ENCODE measurements at places on chromosomes 3 and 15. TPM values are rescaled to one million over a fixed set of nuclear protein-coding genes. Genes with fewer than 3 reads are reported as not detected.

The PAK6 gene
- 5.7 TPM for total RNA-seq

The HYAL3 gene
- total RNA-seq, result 2.8 TPM

The KCNAB1 gene
- total RNA-seq, result 3.2 TPM

The FAM107A gene
- 91.5 TPM for total RNA-seq

The LRRIQ4 gene
- total RNA-seq, result 0.29 TPM

The DLL4 gene
- total RNA-seq, result 22.0 TPM

The CA12 gene
- 6.7 TPM for total RNA-seq

The SSUH2 gene
- not detected for total RNA-seq

The PDZRN3 gene
- total RNA-seq, result 23.9 TPM

The KNG1 gene
- 0.14 TPM for total RNA-seq

The TRIM42 gene
- total RNA-seq, result not detected

The CLDN1 gene
- total RNA-seq, result 14.6 TPM

DNA sequence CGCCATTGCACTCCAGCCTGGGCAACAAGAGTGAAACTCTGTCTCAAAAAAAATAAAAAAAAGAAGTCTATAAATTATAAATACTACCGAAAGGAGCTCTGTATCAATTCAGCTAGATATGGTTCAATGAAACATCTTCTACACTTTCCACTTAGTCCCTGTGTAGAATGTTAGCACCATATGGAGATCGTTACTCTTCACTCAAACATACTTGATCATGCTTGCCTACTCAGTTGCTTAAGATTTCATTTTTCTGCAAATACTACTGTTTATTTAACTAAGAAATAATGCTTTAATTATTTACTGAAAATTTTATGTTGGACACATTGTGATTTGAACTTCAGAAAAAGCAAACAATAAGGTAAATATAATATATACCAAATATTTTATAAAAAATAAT is 17.1 kb upstream of the NANOGP8 start:
- H3K4me3 ChIP-seq, result no peak overlapping the region
- H3K4me1 ChIP-seq, result no peaks in the 10 kb centered on the region
- H3K36me3 ChIP-seq, result no peaks in the 10 kb centered on the region
- no peaks in the 10 kb centered on the region for H3K27me3 ChIP-seq
- no peak overlapping the region for H3K27ac ChIP-seq

DNA sequence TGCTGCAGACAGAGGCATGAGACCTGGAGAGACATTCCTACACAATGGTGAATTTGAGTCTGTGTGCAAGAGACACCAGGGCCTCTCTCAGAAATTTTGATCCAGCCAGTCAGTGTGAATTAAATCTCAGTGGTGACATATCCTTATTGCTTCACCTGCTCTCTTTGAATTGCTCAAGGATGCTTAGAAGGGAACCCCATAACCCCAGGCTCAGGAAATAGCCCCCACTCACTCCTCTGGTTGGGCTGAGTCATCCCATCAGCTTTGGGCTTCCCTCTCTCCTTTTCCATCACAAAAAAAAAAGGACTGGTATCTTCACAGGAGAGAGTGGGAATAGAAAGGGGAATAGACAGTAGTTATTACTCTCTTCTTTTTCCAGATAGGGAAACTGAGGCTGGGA is 33.0 kb upstream of the LARS2 start:
- no peaks in the 10 kb centered on the region for H3K36me3 ChIP-seq
- no peak overlapping the region for H3K27ac ChIP-seq
- no peaks in the 10 kb centered on the region for H3K4me1 ChIP-seq
- DNase-seq, result no peak

DNA sequence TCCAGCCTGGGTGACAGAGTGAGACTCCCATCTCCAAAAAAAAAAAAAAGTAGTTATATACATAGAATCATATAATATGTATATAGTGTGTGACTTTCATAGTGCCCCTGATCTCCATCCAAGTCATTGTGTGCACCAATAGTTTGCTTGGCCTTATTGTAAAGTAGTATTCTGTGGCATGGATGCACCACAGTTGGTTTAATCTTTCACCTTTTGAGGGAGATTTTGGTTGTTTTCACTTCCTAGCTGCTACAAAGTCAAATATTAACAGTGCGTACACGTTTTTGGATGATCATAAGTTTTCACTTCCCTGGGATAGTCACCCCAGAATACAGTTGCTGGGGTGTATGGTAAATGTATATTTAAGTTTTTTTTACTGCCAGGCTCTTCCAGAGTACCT is 162.8 kb downstream of the PTPRG start:
- no peak for DNase-seq
- H3K27me3 ChIP-seq, result no peaks in the 10 kb centered on the region
- no peaks in the 10 kb centered on the region for H3K36me3 ChIP-seq
- no peak overlapping the region for H3K4me3 ChIP-seq
- H3K4me1 ChIP-seq, result peaks cover 2% of the 10 kb centered on the region

- peaks cover 5% of the 10 kb centered on the region for H3K4me1 ChIP-seq
- no peak for DNase-seq
- H3K27ac ChIP-seq, result no peak overlapping the region
- no peak overlapping the region for H3K4me3 ChIP-seq
- H3K27me3 ChIP-seq, result no peaks in the 10 kb centered on the region
- H3K36me3 ChIP-seq, result no peaks in the 10 kb centered on the region
Measured at GRCh38 chr3:194194757-194195085, 58.8 kb downstream of the HES1 start.

DNA sequence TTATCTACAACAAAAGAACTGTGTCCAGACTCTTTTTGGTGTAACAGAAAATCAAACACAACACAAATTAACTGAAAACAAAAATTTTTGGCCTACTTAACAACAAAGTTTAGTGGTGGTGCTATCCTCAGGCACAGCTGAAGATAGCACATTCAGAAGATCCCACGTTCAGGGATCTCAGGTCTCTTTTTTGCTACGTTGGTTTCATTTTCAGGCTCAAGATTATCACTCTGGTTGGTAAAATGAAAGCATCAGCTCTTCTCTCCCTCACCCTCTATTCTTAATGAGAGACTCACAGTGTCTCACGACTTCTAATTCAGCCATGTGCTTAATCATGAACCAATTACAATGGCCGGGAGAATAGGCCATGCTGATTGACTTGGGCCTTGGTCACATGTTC is 146.9 kb upstream of the PTPRG start:
- no peak overlapping the region for H3K4me3 ChIP-seq
- no peaks in the 10 kb centered on the region for H3K4me1 ChIP-seq
- no peaks in the 10 kb centered on the region for H3K27me3 ChIP-seq
- no peak for DNase-seq

DNA sequence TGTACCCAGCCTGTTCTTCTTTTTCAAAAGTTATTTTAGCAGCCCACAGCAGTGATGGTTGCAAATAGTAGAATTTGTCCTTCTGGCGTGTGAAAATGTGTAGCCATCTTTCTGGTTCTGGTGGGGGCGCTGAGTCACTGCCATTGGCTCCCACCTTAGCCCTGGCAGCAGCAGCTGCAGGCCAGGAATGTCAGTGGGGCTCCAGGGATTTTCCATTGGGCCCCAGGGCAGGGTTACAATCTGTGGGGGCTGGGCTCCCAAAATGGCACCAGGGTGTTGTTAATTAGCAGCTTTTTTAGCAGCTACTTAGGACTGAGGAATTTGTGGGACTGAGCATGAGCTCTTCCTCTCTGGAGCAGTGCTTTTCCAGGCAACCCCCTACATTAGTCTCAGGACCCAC is 38.9 kb downstream of the TOPAZ1 start:
- no peaks in the 10 kb centered on the region for H3K36me3 ChIP-seq
- no peak for DNase-seq

GRCh38 chr3:141482245-141482922 is 4.4 kb upstream of the RASA2 start:
- H3K4me3 ChIP-seq, result no peak overlapping the region
- H3K27me3 ChIP-seq, result no peaks in the 10 kb centered on the region
- no peaks in the 10 kb centered on the region for H3K36me3 ChIP-seq
- no peak for DNase-seq
- H3K27ac ChIP-seq, result no peak overlapping the region

GRCh38 chr3:134039161-134039862 is 9.6 kb upstream of the SLCO2A1 start:
- no peaks in the 10 kb centered on the region for H3K4me1 ChIP-seq
- no peak overlapping the region for H3K4me3 ChIP-seq
- DNase-seq, result no peak

DNA sequence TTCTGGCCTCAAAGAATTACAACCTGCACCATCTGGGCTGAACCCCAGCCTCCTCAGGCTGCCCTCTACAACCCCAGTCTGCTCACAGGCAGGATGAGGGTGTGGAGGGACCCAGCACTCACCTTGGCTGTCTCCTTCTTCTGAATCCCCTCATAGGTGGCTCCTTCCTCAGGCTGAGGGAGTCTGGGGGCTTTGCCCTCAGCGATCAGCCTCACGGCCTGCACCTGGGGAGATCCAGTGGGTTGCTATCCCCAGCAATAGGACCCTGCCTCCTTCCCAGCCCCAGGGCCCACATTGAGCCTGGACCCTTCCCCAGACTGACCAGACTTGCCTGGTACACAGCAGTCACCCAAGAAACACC is 25.1 kb downstream of the ALDH1L1 start:
- no peak overlapping the region for H3K4me3 ChIP-seq
- no peaks in the 10 kb centered on the region for H3K36me3 ChIP-seq
- H3K27me3 ChIP-seq, result no peaks in the 10 kb centered on the region
- H3K4me1 ChIP-seq, result no peaks in the 10 kb centered on the region

DNA sequence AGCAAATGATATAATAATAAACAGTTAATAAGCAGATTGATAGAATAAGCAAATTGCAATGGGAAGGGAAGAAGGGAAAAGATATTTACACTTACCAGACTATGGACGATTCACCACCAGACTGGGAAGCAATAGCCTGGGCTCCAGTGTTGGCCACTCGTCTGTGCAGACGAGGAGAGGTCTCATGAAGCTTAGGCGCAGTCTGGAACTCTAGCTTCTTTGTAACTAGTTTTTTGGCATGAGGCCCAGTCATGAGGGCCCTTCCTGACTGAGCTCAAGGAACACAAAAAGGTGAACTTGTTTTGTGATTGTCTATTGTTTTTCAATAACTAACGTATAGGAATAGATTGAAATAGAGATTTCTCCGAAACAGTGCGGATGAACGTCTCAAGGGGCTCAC is 63.3 kb upstream of the GATM start:
- no peak for DNase-seq
- H3K4me1 ChIP-seq, result peaks cover 11% of the 10 kb centered on the region
- H3K27ac ChIP-seq, result no peak overlapping the region

DNA sequence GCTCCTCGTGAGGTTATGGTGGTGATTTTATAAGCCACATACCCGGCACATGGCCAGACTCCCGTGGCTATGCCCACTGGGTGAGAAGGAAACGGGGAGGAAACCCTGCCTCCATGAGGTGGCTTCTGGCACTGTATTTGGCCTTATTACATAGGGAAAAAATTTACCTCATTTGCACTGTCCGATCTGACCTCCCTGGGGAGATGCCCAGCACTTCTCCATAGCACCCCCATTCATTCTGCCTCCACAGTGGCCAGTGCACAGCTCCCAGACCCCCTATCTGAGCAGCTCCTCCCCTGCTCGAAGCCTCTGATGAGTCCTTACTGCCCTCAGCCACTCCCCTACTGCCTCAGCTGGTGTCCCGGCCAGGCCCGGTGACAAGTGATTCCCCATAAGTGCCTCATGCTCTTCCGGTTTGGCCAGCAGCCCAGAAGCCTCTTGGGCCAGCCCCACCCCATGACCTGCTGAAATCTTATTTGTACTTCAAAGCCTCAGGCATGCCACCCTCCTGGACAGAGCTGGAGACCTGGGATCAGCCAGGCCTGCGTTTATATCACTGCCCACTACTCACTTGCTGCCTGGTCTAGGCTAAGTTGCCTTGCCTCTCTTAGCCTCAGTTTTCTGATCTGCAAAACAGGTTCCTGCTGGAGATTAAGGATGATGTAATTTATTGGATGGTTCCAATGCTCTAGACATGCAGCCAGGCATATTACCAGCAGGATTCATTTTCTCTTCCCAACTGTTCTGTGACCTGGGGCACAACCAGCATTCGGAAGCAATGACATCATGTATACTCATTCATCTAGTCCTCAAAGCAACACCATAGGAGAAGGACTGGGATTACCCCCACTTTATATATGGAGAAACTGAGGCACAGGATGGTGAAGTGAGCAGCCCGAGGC is 30.6 kb upstream of the SLC6A6 start:
- H3K4me3 ChIP-seq, result no peak overlapping the region
- H3K27ac ChIP-seq, result peak overlapping the region; percentile 42
- H3K4me1 ChIP-seq, result peaks cover 39% of the 10 kb centered on the region
- no peaks in the 10 kb centered on the region for H3K36me3 ChIP-seq

- no peak overlapping the region for H3K4me3 ChIP-seq
- H3K4me1 ChIP-seq, result no peaks in the 10 kb centered on the region
- H3K27ac ChIP-seq, result no peak overlapping the region
- H3K36me3 ChIP-seq, result peaks cover 54% of the 10 kb centered on the region
Measured at GRCh38 chr3:113662824-113663223, 33.6 kb downstream of the USF3 start.

- no peak overlapping the region for H3K4me3 ChIP-seq
- no peaks in the 10 kb centered on the region for H3K36me3 ChIP-seq
- no peak overlapping the region for H3K27ac ChIP-seq
- no peak for DNase-seq
- no peaks in the 10 kb centered on the region for H3K4me1 ChIP-seq
- H3K27me3 ChIP-seq, result no peaks in the 10 kb centered on the region
Measured at GRCh38 chr3:171765511-171765887, 44.8 kb downstream of the PLD1 start.

DNA sequence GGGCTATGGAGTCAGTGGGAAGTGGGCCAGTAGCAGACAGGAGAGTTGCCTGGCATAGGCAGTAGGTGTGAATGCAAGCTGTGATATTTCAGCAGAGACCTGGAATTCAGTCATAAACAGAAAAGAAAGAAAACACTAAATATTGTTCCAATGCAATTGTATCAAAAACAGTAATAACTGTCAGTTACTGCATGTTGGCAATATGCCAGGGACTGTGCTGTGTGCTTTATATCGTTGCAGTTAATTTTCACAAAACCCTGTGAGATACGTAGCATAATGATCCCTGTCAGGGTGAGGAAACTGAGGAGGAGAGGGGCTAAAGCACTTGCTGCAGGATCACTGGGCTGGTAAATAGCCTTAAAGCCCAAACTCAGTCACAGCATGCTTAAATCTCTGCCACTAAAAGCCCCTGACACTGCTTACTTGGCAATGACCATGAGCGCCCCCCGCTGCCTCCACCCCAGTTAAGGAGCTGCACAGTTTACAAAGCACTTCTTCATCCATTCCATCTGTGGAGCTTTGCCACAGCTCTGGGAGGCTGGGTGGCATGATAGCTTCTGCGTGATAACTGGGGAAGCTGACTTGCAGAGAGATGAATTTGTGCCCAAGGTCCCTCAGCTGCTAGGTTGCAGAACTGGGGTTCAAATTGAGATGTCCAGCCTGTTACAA is 3.9 kb downstream of the SLC6A1 start:
- no peak for DNase-seq
- H3K27ac ChIP-seq, result no peak overlapping the region
- no peak overlapping the region for H3K4me3 ChIP-seq
- no peaks in the 10 kb centered on the region for H3K4me1 ChIP-seq

- peaks cover 11% of the 10 kb centered on the region for H3K4me1 ChIP-seq
- H3K27ac ChIP-seq, result no peak overlapping the region
- H3K4me3 ChIP-seq, result no peak overlapping the region
- H3K27me3 ChIP-seq, result no peaks in the 10 kb centered on the region
- DNase-seq, result no peak
- no peaks in the 10 kb centered on the region for H3K36me3 ChIP-seq
Measured at GRCh38 chr3:37731895-37732294, 129.8 kb upstream of the CTDSPL start.

Data from upper lobe of right lung (tissue), 1 donor.